Progenitor cell of endocrine pancreas (in vitro differentiated cells): ENCODE measurements at places on chromosomes 7 and 10. TPM values are rescaled to one million over a fixed set of nuclear protein-coding genes. Genes with fewer than 3 reads are reported as not detected.
A peak's percentile ranks its signal among the peaks of the same experiment; 100 is the strongest.

DNA sequence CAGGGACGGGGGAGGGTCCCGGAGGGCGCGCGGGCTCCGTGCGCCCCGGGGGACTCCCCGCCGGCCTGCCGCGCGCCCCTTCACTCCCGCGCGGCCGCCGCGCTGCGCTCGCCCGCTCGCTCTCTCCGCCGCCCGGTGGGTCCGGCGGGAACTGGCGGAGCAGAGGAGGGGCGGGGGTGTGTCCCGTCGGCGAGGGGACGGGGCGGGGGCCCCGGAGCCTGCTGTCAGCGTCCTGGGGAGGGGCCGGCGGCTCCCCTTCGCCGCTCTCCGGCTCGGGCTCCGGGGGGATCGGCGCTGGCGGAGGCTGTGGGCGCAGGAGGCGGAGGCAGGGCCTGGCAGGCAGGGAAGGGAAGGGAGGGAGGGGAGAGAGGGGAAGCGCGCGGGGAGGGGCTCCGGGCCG lies at the start of gene SH3PXD2A:
Gene SH3PXD2A, minus strand, starts transcription at position 153 of the 400 bp plus-strand sequence. CDS start 310 bp downstream, outside the sequence.
- DNase-seq = peak; percentile 67

DNA sequence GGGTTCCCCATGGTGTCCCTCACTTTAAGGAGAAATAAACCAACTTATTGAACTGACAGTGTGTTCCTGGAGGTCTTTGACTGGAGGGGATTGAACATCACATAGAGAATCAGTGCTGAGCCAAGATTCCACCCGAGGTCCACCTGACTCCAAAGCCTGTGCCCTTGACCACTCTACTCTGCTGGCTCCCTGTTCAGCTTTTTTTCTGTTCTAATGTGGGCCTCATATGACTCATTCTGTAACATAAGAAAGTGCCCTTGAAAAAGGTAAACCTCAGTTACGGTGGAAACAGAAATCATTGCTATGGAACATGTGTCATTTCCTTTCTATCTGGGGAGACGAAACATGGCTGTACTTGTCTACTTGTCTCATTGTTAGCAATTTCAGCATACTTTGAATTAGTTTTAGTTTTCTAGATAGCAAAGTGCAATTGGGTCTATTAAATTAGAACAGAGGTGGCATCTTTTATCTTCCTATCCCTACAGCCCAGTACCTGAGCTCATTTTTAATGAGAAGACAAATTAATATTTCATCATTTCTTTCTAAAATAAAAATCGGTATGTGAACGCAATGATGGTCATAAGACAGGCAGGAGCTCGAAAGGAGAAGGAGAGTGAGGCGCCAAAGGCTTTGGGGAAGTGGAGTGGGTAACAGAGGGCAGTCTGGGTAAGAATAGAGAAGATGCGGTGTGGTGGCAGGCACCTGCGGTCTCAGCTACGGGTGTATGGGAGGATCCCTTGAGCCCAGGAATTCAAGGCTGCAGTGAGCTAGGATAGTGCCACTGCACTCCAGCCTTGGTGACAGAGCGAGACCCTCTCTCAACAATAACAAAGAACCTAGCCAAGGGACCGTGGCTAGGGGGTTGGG lies 1.5 kb downstream of the GSDME start:
- DNase-seq = no peak

GRCh38 chr7:116100626-116101025 lies 70.1 kb upstream of the TFEC start:
- DNase-seq = no peak

DNA sequence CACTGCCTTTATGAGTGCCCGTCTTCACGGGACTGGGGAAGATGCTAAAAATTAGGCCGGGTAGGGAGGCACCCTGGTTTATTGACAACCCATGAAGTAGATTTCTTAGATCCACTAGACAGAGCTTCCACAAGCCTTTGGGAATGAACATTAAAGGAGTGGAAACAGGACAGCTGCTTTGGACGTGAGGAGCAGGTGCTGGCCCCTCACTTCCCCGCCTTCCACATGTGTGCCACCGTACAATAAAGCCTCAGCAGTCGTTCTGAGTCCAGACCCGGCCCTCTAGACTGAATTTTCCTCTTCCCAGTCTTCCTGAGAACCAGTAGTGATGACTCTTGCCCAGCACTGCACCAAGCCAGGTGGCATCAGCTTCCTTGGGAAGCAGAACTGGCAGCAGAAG lies 282.4 kb downstream of the CELF2 start:
- DNase-seq = no peak

GRCh38 chr7:140653319-140654108 lies 12.9 kb upstream of the DENND2A start:
- DNase-seq = peak; percentile 56

- DNase-seq = no peak
Observed at GRCh38 chr10:6607182-6607581, 27.1 kb upstream of the PRKCQ start.

GRCh38 chr10:36534471-36535002 lies 590.9 kb upstream of the ANKRD30A start:
- DNase-seq = no peak

ASAH2 gene
- 6.1 and 6.6 TPM in 2 replicates for total RNA-seq

GRCh38 chr10:71473671-71474599 lies 77.2 kb downstream of the CDH23 start:
- no peak for DNase-seq

- peak; percentile 25 for DNase-seq
Observed at GRCh38 chr10:102009801-102010425, 46.1 kb downstream of the ARMH3 start.
